ENCODE measurements at places on chromosomes 6 and 20. TPM values are rescaled to one million over a fixed set of nuclear protein-coding genes. Genes with fewer than 3 reads are reported as not detected.

EDN3 gene
- total RNA-seq = 2.3 TPM

C20orf96 gene
- total RNA-seq = 7.2 TPM

RIPPLY2 gene
- 7.8 TPM for total RNA-seq

CST1 gene
- not detected for total RNA-seq

SMLR1 gene
- total RNA-seq = not detected

ZSCAN23 gene
- total RNA-seq = 17.5 TPM

DAAM2 gene
- 30.4 TPM for total RNA-seq

IRF4 gene
- total RNA-seq = not detected

RNF182 gene
- total RNA-seq = 33.0 TPM

CFAP61 gene
- 8.8 TPM for total RNA-seq

SEMG2 gene
- total RNA-seq = not detected

DEF6 gene
- total RNA-seq = 2.1 TPM

ECT2L gene
- 1.2 TPM for total RNA-seq

ELMO2 gene
- total RNA-seq = 60.7 TPM

CGA gene
- total RNA-seq = not detected

BTN1A1 gene
- total RNA-seq = not detected

PRDM13 gene
- total RNA-seq = 0.46 TPM

SMPDL3A gene
- 11.8 TPM for total RNA-seq

EPPIN gene
- not detected for total RNA-seq

NOL4L gene
- 21.2 TPM for total RNA-seq

PPP1R14C gene
- 35.5 TPM for total RNA-seq

LAMP5 gene
- 19.6 TPM for total RNA-seq

FBXO9 gene
- 63.2 TPM for total RNA-seq

PKHD1 gene
- total RNA-seq = under 0.01 TPM
